ENCODE measurements at places on chromosomes 11 and 22.

GRCh38 chr22:36756746-36757655, 18.9 kb downstream of the IFT27 start:
- no peak for DNase-seq

DNA sequence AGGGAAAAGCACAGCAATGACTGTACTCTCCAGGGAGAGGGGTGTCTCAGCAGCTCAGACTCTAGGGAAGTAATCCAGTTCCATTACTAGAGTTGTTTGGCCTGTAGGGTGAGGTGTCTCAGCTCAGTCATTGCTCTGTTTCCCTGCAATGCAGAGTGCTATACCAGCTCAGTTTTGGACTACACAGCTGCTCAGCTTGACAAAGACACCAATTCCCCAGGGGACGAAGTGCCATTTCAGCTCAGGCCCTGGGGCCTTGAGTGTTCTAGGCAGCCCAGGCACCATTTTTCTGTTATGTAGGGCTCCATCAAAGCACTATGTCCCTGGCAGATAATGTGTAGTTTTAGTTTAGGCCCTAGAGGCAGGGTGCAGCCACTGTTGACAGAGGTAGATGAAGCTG, 18.2 kb downstream of the CALCB start:
- DNase-seq, result no peak

DNA sequence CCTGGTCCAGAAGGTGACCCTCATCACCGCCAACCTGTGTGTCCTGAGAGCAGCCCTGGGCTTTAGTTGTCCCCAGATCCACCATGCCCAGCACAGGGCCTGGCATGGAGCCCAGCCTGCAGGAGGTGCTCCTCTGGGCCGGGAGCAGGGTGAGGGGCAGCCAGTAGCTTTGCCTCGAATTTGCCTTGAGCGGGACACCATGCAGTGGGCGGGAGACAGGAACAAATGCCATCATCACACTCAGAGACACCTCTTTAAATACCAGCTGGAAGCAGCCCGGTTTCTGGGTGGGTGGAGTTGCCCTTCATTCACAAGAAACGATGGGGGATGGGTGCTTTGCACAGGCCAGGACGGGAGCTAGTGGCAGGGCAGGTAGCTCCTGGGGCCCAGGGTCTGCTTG, 19.3 kb downstream of the FLRT1 start:
- no peak for DNase-seq

DNA sequence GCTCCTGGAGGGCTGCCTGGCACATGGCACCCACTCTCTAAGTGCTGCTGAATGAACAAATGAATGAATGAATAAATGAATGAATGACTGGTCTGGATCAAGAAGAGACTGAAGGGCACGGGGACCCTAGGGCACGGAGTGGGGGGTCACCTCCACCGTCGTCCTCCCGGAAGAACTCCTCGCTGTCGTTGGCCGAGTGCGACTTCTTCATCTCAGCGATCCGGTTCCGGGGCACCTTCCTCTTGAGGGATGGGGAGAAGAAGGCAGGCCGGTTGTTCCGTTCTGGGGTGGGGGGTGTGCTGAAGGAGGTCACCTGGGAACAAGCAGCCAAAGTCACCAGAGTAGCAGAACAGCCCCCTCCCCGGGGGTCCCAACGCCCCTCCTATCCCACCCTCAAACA, 36.0 kb downstream of the NUP50 start:
- no peak for DNase-seq

DNA sequence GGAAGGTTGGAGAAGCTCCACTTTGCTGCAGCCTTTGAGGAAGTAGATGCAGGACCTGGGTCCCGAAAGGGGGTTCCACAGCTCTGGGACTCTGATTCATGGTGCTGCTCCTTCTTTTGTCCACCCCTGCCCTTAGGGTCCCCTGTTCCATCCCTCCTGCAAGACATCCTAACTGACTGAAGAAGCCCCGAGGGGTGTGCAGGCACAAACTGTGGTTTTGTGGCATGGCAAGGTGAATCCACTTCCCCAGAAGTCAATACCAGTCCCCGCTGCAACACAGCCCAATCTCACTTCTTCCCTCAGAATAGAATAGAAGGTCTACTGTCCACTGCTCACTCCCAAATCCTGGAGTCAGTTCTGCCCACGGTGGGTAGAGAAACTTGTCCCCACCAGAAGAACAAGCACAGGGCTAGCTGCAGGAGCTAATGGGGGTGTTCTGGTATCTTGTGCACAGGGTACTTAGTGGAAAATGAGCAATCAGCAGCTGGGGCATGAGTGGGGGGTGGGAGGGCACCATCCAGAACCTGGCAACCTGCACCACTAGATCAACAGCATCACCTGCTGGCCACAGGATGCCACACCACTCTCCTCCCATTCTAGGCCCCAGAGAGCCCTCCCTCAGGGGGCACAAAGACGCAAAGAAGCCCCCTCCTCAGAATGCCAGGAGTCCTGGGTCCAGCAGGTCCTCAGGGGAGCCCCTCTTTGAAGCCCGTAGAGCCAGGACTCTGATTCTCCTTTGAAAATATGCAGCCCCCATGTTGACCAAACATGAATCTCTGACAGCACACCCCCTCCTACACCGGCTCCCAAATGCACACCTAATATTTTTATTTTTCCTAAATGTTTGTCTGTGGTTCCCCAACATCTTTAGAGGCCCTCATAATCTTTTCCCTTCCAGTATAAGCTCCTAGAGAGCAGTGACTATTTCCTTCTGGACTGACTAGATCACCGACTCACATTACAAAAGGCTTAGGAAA, 14.1 kb downstream of the SPATA19 start:
- DNase-seq, result peak; percentile 46

DNA sequence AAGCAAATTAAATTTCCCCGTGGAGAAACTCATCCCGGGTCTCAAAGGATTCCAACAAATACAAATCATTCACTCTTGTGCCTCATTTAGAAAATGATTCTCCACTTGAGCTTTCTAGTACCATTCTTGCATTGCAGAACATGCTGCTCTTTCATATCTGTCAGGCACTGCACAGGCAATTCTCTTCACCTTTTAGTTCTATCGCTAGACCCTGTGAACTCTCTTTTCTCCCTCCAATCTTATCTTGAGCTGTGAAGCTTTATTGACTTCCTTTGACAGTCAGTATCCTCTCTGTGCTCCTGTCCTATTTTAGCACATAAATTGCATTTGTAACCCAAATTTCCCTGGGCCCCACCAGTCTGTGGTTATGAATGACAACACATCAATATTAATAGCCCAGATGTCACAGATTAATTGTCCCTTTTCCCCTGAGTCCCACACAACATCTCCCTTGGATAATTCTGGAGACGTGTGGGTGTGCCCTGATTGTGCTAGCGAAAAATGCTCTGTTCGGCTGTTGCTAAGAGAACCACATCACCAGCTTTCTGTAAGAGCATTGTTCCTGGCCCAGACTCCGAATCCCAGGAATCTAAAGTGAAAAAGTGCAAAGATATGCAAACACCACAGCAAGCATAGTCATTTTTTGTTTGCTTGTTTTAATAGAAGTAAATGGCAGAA, 22.4 kb upstream of the SC5D start:
- no peak for DNase-seq

GRCh38 chr11:132944569-132944944, 587.7 kb downstream of the OPCML start:
- no peak for DNase-seq

DNA sequence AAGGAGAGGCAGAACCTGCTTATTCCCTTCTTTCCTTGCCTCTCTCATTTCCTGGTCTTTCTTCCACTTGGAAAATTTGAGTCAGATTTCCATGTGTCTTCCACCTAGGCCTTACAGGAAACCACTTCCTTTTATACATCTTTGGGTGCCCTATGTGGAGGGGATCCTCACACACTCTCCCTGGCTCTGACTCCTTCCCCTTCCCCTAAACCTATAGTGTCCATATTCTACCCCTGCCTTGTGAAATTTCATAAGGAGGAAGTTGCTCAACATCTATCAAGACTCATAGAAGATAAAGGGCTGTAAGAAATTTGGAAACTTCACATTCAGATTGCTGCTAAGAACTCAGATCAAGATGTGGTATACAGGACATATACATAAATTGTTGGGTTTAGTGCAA, 20.4 kb downstream of the TUG1 start:
- no peak for DNase-seq

DNA sequence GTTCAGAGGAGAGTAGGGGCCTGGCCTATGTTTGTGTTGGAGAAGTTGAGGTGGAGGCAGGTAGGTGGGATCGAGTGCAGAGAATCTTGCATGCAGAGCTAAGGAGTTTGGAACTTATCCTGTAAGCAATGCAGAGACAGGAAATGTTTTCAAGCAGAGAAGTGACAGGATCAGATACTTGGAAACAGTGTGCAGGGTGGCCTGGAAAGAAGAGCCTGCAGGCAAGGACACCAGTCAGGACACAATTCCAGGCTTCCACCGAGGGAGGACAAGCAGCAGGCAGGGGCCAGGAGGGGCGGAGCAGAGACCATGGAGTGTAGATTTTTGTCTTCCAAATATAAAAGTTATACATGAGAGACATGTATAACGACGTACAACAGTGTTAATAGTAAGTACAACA, 26.9 kb upstream of the CECR2 start:
- DNase-seq, result no peak

DNA sequence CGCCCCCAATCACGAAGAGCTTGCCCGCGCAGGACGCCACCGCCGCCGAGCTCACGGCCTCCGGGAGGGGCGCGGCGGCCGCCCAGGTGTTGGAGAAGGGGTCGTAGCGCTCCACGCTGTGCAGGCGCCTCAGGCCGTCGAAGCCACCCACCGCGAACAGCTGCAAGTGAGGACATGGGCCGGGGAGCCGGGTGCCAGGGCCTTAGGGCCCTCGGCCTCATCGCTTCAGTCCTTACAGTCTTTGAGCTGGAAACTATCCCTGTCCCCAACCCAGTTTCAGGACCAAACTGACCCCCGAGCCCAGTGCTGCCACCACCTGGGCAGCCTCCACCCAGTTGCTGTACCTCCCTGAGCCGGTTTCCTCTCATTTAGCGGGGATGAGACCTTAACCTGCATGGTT, 7.6 kb downstream of the KLHL35 start:
- no peak for DNase-seq

DNA sequence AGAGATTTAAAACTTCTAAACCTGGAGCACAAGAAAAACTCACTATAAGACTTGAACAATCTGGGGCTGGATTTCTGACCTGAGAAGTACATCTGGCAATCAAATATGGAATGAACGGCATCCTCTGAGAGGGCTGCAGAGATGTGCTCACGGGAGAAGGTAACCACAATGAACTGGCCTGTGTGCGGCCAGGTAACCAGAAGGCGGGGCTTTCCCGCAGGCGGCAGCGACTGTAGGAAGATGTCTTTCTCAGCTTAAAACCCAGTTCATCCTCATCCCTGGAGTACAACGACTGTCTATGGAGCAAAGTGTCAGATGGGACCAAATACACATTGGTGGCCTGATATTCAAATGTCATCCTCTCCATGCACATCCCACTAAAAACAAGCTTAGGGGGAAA, 24.5 kb downstream of the MICAL3 start:
- DNase-seq, result no peak

DNA sequence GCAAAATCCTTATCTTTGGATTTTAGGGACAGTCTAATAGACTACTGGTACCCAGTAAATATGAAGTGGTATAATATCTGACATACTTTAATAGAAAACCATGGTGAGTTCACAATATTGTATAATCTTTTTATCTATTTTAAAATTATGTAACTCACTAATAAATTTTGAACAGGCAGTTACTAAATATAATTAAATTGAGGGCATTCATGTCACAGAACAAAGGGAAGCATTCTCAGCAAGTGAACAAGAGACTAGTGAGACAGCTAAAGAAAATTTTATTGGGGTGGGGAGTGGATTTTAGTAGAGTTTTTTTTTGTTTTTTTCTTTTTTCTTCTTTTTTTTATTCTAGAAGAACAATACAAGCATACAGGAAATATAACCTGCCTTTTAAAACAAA, 55.0 kb downstream of the DNAJC24 start:
- DNase-seq, result no peak

- DNase-seq, result no peak
Observed at GRCh38 chr11:77201370-77201769, 73.3 kb downstream of the MYO7A start.

- DNase-seq, result no peak
Observed at GRCh38 chr11:111737444-111738210, 28.6 kb downstream of the PPP2R1B start.

GRCh38 chr11:103624708-103625623, 411.5 kb upstream of the DDI1 start:
- no peak for DNase-seq

DNA sequence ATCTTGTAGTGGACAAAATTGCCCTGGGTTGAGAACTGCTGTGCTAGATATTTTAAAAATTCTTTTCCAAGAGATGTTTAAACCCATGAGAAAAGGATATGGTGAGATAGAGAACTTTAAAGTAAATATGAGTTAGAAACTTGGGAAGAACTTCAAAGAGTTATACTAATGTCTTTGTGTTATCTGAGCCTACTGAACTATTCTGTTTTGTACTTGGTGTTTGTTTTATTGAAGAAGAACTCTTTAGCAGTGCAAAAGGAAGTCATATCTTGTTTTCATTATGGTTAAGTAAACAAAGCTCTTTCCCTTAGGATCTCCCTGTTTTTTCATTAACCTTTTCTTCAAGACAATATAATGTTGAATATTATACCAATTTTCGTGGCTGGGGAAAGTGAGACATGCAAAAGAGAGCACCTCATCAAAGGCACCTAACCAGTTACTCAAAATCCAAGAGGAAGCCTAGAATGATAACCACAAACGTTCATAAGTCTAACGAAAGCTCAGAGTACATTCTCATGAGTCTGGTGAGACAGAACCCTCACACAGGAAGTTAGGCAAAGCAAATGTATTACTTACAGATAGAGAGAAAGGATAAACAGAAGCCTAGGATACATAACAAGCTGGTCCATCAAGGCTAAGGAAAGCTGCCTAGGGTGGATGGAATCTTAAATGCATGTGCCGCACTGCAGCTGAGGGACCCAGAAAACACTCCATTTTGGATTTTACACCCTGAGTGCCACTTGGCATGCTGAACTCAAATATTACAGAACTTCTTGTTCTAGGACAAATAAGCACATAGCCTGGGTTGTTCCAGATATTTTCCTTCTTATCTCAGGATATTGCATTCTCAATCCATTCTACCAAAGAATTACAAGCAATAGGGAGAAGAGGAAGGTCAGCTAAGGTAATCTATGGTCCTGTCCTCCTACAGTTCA, 112.5 kb upstream of the ANO3 start:
- DNase-seq, result no peak

DNA sequence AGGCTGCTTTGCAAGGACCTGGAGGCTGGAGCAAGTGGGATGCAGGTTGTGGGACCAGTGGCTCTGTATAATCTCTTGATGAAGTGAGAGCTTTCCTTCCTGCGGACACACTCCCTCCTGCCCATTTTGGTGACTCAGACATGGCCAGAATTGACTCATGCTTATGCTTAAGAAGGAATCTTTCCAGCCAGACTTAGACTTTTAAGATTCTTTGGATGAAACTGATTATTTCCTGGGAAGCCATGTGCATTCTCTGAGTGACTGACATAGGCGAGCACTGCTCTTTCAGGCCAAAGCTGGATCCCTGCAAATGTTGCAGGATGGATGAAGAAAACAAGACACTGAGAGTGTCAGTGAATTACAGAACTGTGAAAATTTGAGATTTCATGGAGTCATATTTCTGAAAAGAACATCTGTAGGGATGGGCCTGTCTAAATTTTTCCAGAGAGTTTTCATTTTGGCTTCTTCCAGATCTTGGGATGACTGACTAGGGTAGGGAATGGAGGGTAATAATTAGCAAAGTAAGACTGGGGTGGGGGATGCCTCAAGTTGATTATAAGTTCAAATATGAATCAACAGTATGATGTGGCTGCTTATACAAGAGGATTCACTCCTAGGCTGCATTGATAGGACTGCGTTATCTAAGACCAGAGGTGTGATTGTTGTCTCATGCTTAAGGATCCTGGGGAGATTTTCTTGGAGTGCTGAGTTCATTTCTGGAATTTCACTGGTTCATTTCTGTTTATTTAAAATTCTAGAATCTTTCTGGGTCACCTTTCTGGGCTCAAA, 195.8 kb downstream of the HIPK3 start:
- no peak for DNase-seq

GRCh38 chr11:71454470-71455113, 1.6 kb downstream of the NADSYN1 start:
- DNase-seq, result peak; percentile 5
